ENCODE measurements at places on chromosomes 7 and 10.
A peak's percentile ranks its signal among the peaks of the same experiment; 100 is the strongest.

DNA sequence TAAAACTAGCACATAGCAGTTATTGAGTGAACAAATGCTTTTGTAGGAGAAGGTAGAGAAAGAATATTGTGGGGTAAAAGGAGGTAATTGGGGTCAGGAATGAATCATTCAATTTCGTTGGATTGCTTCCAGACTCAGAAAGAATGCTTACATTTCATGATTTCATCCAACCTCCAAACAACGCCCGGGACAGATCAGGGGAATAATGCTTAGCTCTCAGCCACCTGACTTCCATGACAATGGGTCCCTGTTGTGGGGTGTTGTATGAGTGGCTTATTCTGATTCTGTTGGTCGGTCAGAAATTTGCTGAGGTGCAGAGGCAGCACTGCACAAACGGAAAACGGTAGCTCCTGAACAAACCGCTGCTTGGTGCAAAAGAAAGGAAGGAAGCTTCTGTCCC, 24.0 kb upstream of the INPP5F start:
- no peak for DNase-seq

GRCh38 chr7:11726794-11727155, 105.2 kb downstream of the THSD7A start:
- DNase-seq = no peak

- no peak for DNase-seq
Observed at GRCh38 chr7:149448961-149449360, 11.9 kb downstream of the ZNF777 start.

GRCh38 chr7:138543739-138544138, 83.7 kb downstream of the TRIM24 start:
- DNase-seq = no peak

GRCh38 chr7:87316097-87316700, 29.3 kb upstream of the CROT start:
- DNase-seq = no peak

DNA sequence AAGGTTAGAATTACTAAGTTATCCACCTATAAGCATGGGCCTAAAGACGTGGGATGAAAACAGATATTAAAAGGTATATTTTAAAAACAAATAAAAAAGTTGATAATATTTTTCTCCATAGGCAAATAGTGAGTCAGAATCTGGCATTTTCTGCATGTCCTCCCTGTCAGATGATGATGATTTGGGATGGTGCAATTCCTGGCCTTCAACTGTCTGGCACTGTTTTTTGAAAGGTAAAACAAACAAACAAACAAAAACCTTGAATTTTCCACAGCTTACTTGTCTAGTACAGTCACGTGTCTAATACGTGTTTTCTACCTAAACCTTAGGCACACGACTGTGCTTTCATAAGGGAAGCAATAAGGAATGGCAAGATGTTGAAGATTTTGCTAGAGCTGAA, 17.4 kb downstream of the HBP1 start:
- no peak for DNase-seq

- peak; percentile 82 for DNase-seq
Observed at GRCh38 chr10:33661580-33662336, 327.3 kb upstream of the NRP1 start.

Data from inflammatory macrophage treated with lipopolysaccharide for 1 hour (primary cell).